ENCODE measurements at places on chromosomes 6 and 20. TPM values are rescaled to one million over a fixed set of nuclear protein-coding genes. Genes with fewer than 3 reads are reported as not detected.

Gene ZSCAN12
- 8.5 TPM for total RNA-seq

Gene ADTRP
- 2.8 TPM for total RNA-seq

Gene TEAD3
- total RNA-seq, result 7.3 TPM

Gene SNX21
- total RNA-seq, result 21.2 TPM

Gene WFDC9
- not detected for total RNA-seq

Gene PRRT1
- not detected for total RNA-seq

Gene PGC
- not detected for total RNA-seq

Gene VSTM2L
- 6.9 TPM for total RNA-seq

Gene RSPH9
- not detected for total RNA-seq

Gene ZNF292
- 8.4 TPM for total RNA-seq

Gene SLC22A3
- total RNA-seq, result 1.8 TPM

Gene ZBTB2
- total RNA-seq, result 18.3 TPM

Gene LKAAEAR1
- total RNA-seq, result not detected

Gene ZSCAN23
- total RNA-seq, result 8.4 TPM

Gene SRSF6
- 39.2 TPM for total RNA-seq
